NCI-H1048 (cell line): ENCODE measurements at places on chromosomes 1 and 21.
A peak's percentile ranks its signal among the peaks of the same experiment; 100 is the strongest.

DNA sequence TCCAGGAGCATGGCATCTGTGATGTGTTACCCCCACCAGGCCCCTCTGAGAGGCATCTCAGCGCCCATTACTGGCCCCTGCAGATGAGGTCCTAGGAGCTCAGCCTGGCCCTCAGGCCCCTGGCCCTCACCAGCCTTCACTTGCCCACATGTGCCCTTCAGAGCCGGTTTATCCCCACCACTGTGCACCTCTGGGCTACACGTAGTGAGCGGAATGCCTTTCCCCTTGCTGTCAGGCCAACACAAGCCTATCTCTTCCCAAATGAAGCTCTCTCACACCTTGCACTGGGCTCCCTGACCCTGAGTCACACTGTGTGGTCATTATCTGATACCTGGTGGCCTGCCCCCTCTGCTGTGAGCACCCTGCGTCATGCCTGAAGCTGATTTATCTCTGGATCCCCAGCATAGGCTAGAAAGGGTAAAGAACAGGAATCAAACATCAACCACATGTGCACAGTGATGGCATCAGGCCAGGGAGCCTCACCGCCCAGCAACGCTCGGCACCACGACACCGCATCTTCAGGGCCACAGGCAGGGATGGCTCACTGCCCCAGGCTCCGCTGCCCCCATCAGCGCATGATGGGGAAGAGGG, 49.1 kb downstream of the GLIS1 start:
- no peak for DNase-seq

GRCh38 chr1:196324345-196324744, 283.9 kb downstream of the KCNT2 start:
- no peak for DNase-seq

DNA sequence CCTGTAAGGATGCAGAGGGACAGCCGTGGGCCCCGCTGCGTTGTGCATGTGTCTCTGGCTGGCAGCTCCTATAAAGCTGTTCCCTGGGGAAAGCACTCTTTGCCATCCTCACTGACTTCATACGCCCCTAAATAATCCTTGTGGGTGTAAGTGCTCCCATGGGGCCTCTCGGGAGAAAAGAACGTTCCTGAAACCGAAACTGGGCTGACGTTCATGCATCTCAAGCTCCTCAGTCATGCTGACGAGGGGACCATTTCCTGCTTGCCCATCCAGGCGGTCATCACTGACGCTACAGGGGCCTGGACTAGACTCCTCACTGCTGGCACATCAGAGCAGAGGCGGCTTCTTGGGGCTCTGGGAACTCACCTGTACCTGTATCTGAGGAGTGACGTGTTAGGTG, 73.1 kb upstream of the USP24 start:
- no peak for DNase-seq

DNA sequence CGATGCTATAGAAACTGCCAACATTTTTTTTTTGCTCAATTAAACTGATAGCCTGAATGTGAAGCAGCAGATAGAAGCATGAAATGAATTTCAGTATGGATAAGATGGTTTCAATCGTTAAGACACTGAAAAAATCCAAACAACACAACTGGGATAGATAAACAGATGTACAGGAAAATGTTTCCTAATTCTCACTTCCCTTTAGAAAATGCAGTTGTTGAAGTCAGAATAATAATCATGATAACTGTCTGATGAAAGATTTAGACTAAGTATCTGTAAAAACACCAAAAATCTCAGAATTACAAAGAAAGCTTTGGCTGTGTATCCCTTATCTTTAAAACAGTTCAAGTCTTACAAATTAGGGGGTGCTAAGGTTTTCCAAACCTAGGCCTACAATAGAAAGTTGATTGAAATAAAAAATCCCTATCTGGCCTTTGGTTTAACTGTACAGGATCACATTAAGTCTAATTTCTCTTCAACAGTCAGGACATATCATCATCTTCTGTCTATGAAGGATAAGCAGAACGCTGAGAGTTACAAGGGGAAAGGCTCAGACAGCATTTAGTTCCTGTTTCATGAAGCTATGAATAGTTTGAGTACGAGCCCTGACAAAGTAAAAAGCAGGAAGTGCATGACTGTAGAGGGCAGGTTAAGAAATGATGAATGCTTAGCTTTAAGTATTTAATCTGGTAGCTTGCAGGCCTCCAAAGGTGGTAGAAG, 203.2 kb downstream of the APP start:
- no peak for DNase-seq

- DNase-seq = no peak
These were observed 1.7 kb downstream of the SERTAD4 start for GRCh38 chr1:210234329-210234757.

GRCh38 chr1:155241069-155241679, 14.1 kb downstream of the ENTREP3 start:
- peak; percentile 71 for DNase-seq

DNA sequence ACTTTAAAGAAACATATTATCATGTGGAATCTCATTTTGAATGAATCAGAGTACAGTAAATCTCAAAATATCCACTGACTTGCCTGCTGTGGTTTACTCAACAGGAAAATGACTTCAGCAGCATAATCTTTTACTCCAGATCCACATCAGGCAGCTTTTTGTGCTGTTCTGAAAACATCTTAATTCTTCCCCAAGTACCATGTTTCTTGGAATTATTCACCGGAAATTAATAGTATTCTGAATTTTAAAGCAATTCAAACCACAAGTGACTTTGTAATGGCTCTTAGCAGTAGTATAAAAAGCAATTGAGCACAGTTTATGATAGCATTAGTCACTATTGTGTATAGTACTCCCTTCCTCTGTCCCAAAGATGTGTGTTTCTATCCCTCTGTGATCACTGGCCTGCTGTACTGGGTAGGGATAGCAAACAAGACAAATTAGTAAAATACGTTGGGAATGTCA, 64.2 kb upstream of the ERRFI1 start:
- DNase-seq = no peak

GRCh38 chr1:50568782-50569181, 145.5 kb upstream of the DMRTA2 start:
- DNase-seq = no peak

GRCh38 chr1:57506941-57507340, 83.1 kb upstream of the DAB1 start:
- DNase-seq = no peak

DNA sequence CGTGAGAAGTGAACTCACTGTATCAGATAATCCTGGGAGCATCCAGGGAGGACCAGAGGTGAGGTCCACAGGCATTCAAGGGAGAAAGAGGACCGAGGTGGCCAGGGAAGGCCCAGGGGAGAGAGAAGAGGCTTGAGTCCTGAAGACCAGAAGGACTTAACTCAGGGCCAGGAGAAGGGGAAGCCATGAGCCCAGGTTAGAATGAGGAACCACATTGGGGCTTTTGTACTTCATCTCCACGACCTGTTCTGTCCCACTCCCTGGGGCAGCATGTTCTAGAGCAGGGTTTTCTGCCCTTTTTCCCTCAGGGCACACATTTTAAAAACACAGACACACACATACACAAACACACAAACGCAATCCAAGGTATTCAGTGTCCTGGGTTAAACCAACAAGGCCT, 8.4 kb downstream of the LGR6 start:
- no peak for DNase-seq

DNA sequence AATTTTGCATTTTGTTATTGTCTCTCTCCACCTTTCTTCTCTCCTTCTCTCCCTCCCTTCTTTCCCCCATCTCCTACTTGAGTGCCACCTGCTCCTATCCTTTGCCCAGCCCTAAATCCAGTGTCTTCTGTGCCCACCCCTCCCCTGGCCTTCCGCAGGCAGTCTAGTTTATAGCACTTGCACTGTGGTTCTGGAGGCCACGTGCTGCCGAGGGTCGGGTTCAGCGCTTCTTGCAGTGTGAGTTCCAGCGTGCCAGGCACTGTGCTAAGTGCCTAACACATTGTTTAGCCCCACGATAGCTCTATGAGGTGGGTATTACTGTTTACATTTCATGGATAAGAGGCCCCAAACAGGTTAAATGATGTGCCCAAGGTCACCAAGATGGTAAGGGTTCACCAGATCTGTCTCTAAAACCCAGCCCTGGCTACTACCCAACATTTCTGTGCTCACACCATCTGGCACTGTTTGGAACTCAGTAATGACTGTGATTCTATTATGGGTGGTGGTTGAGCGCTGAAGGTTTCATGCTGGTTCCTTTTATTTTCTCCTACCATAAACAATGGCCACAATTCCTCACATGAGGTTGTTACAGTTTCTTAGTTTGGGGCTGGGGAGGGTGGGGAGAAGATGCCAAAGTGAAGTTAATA, 14.1 kb upstream of the ATP1A4 start:
- DNase-seq = no peak

GRCh38 chr1:154148807-154149206, 6.1 kb downstream of the NUP210L start:
- DNase-seq = no peak

- no peak for DNase-seq
These were observed 43.1 kb downstream of the CASZ1 start for GRCh38 chr1:10753299-10753698.

- no peak for DNase-seq
These were observed 690.7 kb downstream of the RWDD3 start for GRCh38 chr1:95924684-95925083.

DNA sequence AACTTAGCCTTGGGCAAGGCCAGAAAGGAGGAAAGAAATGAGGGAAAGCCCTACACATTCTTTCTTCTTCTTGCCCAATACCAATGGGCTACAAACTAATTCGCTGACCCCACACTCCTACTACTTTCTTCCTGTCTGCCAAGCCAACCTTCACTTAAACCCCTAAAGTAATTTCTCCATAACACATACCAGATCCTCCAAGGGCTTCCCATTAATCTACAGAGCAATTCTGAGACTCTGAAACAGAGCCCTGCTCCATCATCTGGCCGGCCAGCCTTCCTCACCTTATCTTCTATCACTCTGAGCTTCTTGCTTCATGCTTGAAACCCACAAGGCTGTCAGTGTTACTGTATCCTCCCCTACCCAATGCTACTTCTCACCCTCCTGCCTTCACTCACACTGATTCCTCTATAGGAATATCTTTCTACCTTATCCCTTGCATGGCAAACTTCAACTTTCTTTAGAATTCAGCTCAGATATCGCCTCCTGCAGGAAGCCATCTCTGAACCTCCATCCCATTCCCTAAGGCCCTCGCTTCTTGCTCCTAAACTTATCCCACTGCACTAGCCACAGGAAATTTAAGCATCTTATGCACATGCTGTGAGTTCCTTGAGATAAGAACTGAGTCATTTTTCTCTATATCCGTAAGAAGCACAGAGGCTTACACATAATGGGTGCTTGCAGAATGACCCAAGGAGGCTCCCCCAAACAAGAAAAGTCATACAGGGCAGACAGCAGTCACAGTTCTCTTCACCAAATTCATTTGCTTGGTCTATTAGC, 81.9 kb downstream of the JAK1 start:
- no peak for DNase-seq

GRCh38 chr1:38746402-38746935, 113.1 kb downstream of the RRAGC start:
- no peak for DNase-seq

DNA sequence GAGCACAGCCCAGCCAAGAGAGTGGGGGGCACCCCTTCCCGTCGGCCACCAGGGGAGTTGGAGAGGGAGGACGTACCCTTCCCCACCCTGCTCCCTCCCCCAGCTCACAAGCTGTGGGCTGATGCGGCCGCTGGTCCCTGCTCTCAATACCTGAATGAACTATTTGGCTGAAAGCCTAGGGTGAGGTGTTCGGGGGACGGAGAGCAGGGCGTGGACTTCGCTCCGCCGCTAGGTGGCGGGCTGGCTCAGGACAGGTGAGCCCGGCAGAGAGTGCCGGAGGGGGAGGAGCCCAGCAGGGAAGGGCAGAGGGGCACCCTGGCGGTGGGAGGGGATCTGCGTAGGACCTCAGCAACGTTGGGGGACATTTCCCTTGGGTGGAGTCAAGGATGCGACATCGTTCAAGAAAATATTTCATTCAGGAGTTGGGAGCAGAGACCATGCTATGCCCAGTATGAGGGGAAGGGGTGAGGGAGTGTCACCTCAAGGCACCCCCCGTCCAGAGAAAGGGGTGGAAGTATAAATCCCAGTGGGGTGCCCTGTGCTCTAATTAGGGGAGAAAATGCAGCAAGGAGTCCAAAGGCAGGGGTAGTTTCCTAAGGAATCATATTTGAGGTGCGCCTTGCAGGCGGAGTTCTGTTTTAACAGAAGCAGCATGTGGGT, 12.0 kb upstream of the RHBG start:
- peak; percentile 66 for DNase-seq

DNA sequence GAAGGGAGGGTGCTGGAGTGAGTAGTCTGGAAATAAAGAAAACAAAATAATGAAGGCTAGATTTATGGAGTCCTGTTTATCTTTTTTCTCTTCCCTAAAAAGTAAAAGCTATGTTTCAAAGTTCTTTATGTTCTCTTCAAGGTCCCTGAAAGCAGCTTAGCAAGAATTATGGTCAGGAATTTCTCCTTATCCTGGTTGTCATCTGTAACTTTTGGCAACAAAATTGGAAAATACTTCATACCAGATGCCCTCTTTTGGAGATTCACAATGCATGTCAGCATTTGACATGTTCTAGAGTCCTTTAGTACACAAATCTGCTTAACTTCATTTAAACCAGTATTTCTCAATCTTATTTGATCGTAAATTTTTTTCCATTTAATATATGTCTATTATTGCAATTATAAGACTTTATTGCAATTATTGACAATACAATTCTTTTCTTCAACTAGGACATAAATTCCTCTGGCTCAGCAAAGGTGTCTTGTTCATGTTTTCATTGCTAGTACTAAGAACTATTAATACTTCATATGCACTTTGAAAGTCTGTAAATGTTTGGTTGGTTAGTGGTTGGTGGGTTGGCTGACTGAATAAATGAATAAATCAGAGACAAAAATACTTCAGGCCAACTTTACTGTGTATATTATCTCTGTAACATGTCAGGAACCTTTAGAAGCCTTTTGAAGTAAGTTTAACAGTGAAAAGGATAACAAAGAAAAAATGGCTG, 101.5 kb downstream of the ATP1B1 start:
- no peak for DNase-seq

DNA sequence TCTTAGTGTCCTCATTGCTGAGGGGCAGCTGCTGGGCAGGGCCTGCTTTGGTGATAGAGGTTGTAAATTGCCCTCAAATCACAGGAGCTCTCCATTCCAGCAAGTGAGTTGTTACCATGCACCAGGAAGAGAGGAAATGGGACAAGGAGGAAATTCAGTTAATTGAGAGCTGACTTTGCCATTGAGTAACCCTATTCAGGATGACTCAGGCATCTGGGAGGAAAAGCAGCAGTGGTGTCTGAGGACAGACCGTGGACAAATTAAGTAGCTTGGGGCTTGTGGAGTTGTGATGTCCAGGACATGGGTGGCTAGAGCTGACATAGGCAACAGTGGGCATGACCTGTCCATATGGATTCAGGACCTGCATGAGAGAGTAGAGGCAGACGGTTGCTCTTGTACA, 5.9 kb downstream of the ARHGEF10L start:
- DNase-seq = no peak
